Activated naive CD4-positive, alpha-beta T cell (primary cell): ENCODE measurements at places on chromosomes 3 and 15.

DNA sequence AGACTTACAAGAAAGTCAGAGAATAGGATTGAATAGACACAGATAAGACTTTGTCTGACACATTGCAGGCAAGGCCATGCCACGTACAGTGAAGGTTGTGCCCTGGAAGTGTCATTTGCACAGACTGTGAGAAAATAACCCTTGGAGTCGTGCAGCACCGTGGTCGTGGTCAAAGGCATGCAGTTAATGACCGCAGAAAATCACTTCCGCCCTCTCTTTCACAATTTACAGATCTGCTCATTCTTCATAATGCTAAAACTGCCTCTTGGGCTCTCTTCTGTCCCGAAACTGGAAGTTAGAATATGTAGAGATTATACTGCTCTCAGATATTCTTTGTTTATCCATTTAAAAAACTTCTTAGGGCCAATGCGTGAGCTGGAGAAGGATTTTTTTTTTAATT is 73.2 kb upstream of the CTXND1 start:
- DNase-seq, result no peak

- DNase-seq, result peak; percentile 22
These were observed 92.7 kb upstream of the GOLGA6L4 start for GRCh38 chr15:84142888-84143337.

DNA sequence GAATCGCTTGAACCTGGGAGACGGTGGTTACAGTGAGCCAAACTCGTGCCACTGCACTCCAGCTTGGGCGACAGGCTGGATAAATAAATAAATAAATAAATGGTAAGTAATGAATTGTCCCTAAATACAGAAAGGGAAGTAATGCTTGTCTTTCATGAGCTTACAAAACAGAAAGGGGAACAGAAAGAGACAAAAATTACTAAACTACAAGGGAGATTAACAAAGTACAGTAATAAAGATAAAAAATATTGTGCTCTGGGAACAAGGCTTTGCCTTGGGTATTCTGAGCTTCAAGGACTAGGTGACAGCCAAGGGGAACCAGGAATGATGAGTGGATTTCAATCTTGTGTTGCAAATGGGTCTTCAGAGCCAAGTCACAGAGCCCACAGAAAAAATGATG is 9.2 kb upstream of the HLTF start:
- DNase-seq, result no peak

DNA sequence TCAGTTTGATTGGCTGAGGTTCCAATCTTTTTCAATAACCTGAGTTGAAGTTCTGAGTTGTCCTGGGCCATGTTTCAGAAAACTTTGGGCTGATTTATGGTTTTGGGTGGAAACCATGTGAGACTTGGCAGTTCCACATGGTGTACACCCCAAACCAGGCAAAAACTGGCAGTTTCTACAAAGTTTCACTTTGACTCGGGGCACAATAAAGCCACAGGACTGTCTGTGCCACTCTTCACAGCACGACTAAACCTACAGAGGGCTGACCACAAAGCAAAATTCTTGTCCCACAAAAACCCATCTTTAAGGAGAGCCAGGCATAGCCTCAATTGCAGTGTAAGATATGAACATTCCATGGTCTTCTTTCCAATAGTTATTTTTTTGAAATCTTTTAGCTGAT is 155.0 kb downstream of the DUT start:
- DNase-seq, result no peak

GRCh38 chr15:25797511-25797935 is 65.6 kb downstream of the ATP10A start:
- no peak for DNase-seq

GRCh38 chr3:76177610-76178009 is 392.3 kb upstream of the ZNF717 start:
- DNase-seq, result no peak
